ENCODE measurements at places on chromosomes 7 and 10.

- peak; percentile 95 for DNase-seq
These were observed 944 bp downstream of the PCOLCE start for GRCh38 chr7:100602889-100603725.

DNA sequence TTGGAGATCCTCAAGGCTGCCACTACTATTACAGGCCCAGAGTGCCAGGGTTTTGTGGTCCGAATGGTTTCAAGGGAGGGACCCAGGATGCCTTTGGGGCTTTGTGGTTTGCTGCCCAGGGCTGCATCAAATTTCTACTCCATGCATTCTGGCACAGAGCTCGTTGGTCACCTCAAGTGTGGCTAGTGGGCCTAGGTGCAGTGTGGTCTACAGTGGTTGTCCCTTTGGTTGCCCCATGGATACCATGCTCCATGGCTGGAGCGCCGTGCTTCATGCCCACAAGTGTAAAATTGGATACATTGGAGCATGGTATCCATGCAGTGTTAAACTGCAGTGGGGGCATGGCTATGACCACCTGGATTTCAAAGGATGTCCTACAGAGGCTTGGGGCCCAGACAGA is 5.4 kb upstream of the PRF1 start:
- DNase-seq = no peak

DNA sequence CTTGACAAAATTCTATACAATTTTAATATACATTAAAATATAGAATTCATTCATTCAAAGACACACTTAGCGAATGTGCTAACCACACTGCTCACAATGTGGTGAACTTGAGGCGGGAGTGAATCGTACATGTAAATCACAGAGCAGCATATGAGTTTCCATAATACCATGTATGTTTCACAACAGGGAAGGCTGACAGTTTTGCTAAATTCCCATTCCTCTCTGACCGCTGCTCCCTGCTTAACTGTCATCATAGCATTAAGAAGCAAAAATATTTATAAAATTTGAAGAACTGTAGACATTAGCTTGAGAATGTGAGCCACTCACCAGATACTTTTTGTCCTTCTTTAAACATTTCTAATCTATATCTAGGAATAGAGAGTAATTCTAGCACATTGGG is 763.3 kb downstream of the MAGI2 start:
- peak; percentile 42 for DNase-seq

DNA sequence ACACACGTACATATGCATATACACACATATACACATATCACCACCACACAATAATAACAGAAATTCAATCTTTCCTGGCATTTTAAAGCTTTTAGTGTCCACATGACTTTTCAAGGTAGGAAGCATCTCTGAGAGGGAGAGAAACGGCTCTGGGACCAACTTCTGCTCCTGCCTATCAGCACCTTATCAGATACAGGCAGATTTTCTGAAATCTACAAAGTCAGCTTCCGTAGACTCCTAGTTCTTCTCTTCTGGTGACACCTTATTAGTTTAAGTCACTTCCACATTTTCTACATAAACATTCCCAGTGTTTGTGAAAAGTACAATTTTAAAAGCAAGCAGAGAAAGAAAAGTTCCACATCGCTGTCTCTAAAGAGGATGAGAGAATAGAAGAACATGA is 74.5 kb downstream of the ZNF22 start:
- DNase-seq = no peak

GRCh38 chr10:125633517-125633999 is 49.4 kb downstream of the TEX36 start:
- DNase-seq = peak; percentile 90

- DNase-seq = peak; percentile 32
These were observed 37.1 kb downstream of the AP3M1 start for GRCh38 chr10:74113546-74113945.

DNA sequence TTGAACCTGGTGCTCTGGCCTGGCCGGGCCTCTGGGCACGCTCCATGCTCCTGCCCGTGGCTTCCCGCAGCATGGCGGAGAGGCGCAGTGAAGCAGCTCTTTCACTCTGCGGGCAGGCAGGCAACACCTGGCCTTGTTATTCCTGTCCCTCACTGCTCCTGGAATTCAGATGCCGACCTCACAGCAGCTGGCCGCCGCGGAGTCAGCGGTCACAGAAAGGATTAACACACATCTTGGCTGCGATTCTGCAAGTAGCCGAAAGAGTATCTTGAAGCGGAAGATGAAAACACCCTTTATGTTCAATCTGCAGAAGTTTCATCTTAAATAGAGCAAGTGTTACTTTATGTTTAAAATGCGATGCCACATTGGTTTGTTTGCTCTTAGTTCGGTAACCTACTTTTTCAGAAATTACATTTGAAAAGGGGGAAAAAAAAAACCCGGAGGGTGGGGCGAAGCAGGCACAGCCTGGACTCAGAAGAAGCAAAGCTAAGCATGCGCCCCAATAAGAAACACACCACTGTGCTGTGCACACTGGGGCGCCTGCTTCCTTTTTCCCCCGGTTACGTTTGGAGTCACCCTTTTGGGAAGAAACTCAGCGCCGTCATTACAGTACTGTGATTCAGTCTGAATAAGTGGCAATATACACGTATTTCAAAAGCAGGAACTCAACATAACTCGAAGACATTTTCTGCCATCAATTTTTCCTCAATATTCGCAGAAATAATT is 42.3 kb downstream of the BRI3 start:
- DNase-seq = no peak

- DNase-seq = no peak
These were observed 31.0 kb downstream of the GET4 start for GRCh38 chr7:907158-907980.

- DNase-seq = no peak
These were observed 22.3 kb downstream of the PDGFA start for GRCh38 chr7:497346-497745.

DNA sequence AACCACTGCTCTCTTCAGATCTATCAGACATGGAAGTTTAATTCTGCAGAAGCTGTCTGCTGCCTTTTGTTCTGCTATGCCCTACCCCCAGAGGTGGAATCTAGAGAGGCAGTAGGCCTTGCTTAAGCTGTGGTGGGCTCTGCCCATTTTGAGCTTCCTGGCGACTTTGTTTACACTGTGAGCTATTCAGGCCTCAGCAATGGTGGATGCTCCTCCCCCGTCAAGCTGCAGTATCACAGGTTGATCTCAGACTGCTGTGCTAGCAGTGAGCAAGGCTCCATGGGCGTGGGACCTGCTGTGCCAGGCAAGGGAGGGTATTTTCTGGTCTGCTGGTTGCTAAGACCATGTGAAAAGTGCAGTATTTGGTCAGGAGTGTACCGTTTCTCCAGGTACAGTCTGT is 45.1 kb upstream of the CDK14 start:
- no peak for DNase-seq

- DNase-seq = peak; percentile 87
These were observed 6.0 kb upstream of the REEP3 start for GRCh38 chr10:63515002-63515763.

DNA sequence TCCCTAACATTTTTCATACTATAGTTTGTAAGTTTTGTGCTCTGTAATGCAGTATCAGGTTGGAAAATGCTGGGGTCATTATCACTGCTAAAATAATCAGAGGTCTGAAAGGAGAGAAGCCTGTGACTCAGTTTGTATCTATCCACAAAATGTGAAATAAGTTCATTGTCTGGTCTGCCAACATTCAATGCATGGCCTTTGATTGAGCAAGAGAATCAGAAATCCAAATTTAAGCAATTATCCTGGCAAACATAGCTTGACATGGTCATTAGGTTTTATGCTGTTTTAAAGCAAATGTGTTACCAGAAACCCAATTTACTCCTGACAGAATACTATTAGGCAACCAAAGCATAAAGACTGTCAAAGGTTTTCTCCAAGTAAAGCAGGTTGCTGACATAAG is 709.7 kb upstream of the SEMA3D start:
- DNase-seq = no peak

DNA sequence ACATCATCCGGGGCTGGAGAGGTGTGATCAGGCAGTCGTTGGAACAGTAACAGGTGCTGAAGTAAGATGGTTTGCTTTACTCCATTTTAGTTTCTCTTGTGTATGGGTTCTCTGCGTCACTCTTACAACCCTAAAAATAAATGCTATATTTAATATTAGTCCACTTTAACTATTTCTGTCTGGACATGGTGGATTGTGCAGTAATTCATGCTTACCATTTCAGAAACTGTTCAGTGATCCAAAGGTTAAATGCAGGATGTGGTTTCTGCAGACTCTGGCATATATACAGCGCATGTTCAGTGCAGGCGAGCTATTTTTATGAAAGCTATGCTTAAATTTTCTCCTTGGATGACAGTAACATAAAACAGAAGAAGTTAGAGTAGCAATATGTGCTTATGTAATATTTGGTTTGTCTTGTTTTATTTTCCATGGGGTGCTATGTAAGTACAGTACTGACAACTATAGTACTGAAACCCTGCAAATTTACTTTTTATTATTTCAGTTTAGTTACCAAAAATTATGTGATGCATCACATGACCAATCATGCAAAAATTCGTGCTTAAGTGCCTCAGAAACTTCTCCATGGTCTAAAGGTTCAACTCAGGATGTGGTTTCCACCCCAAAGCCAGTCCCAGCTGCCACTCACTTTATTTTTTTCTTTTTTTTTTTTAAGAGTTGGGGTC is 46.6 kb upstream of the GRID1 start:
- peak; percentile 77 for DNase-seq

DNA sequence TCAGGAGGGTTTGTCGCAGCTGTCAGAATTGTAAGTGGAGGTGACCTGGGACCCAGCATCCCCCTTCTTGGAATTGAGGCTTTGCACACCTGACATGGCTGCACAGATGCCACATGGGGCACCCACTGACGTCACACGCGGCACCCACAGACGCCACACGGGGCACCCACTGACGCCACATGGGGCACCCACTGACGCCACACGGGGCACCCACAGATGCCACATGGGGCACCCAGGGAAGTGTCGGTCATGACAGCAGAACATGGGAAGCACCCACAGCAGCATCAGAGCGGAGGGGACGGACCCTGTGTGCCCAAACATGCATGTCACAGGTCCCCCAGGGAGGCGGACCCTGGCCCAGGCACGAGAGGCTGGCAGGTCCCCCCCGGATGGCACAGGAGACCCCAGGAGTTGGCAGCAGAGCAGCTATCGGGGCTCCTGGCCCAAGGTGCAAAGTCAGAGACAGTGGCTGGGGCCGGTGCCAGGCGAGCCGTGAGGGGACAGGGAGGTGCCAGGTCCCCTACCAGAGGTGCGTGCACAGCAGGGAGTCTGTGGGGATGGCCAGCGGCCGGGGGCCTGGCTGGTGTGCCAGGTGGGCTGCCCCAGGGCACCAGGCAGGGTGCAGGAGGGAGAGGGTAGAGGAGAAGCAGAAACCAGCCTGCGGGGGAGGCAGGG is 21.1 kb downstream of the KNDC1 start:
- no peak for DNase-seq

DNA sequence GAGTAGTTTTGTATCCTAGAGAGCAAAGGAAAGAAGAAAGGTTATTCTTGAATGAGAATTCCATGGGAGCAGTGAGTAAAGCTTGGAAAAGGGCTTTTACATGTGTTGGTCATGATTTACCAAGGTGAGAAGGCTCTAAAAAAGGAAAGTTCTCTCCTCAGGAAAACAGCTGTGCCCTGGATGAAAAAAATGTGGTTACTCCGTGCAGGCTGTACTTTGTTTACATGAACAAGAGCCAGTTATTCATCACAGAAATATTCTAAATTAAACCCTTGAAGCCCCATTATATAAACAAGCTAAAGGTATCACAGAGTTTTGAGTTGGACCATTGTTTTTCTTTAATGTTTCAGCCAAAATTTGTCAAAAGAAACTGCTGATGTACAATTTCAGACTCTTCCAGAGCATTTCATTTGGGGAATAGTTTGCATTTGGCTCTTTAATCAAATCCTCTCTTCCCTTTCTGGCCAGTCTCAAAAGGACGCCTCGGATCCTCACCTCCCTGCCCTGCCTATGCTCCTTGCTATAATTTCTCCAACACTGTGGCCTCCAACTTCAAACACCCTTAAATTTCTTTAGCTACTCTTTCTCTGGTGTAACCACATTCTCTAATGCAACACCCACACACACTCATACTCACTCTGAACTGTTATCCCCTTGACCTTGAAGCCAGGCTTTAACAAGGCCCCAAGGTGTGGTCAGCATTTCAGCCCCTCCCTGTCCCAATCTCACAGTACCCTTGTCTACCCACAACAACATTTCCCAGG is 47.4 kb downstream of the AFAP1L2 start:
- no peak for DNase-seq

- DNase-seq = no peak
These were observed 514.8 kb downstream of the DNAJB6 start for GRCh38 chr7:157851501-157852067.

DNA sequence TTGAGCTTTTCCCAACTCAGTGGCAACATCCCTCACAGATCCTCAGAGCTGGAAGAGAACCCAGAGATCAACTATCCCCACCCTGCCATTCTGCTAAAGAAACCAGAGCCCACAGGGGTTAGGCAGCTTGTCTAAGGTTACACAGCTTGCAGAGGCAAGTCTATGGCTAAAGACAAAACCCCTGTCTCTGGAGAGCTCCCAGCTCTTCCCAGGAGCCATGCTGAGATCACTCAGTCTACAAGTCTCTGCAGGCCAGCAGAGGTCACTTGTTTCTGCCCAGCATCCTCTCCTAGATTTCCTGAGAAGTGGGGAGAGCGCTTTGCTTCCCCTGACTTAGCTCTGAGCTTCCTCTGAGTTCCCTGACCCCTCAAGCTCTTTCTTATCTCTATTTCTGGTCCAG is 28.5 kb upstream of the LOXL4 start:
- DNase-seq = peak; percentile 38

- DNase-seq = no peak
These were observed 155.6 kb upstream of the YAE1 start for GRCh38 chr7:39410582-39410981.

- no peak for DNase-seq
These were observed 30.0 kb downstream of the NUDT1 start for GRCh38 chr7:2272031-2272430.

GRCh38 chr7:87687653-87688254 is 59.6 kb downstream of the RUNDC3B start:
- DNase-seq = no peak

DNA sequence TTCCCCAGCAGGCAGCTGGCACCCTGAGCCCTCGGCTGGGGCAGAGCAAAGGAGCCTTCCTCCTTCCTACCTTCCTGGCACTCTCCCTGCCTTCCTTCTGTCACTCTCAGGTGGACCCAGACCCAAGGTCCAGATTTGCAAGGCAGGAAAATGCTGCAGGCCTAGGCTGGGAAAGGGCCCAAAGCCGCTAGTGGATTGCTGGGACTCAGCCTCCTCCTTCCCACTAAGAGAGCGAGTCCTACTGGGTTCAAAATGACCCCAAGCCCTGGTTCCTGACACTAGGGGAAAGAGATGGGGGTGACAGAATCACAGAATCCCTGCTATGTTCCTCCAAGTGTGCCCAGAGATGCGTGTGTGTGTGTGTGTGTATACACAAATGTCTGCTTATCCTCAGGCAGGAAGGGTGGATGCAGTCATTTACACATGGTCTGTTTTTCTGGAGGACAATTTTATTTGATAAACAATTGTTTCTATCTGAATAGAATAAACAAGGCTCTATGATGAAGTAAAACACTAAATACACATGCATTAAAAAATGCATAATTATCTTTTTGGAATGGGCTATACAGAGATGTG is 1.3 kb upstream of the PLAU start:
- DNase-seq = no peak

GRCh38 chr7:66669088-66669487 is 40.4 kb downstream of the KCTD7 start:
- DNase-seq = no peak
